Retinal pigment epithelial cell (primary cell): ENCODE measurements at places on chromosomes 3 and 15.
A peak's percentile ranks its signal among the peaks of the same experiment; 100 is the strongest.

- DNase-seq, result no peak
Observed at GRCh38 chr3:76669322-76669721, 370.6 kb upstream of the ROBO2 start.

- DNase-seq, result no peak
Observed at GRCh38 chr3:58375254-58375653, 42.6 kb downstream of the PXK start.

GRCh38 chr3:26631390-26631738 is 8.8 kb downstream of the LRRC3B start:
- DNase-seq, result no peak

DNA sequence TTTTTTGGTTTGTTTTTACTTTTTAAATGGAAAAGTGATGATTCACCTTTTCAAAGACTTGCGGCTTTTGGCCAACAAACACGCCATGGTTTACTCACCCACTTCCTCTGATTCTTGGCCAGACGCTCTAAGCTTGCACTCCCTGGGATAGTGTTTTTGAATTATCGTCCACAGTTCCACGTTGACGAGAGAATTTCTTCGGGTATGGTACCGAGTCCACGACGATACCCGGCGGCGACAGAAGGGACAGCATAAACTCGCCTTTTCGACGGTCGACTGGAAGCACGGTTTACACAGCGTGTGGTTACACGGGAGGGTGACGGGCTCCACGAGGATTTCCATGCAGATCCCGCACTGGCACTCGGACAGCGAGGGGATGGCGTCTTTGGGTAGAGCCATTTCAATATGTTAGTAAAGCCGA is 783 bp downstream of the RNF168 start:
- peak; percentile 43 for DNase-seq

DNA sequence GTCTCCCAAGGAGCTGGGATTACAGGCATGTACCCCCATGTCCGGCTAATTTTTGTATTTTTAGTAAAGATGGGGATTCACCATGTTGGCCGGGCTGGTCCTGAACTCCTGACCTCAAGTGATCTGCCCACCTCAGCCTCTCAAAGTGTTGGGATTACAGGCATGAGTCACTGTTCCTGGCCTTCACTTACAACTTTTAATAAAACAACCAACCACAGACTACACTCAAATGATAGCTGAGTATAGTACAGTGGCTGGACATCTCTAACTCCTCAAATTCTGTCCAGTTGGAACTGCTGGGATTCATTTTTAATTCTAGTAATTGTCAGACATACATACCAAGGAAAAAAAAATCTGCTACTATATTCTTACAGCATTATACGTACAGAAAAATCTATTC is 71.0 kb downstream of the PBRM1 start:
- DNase-seq, result no peak

- no peak for DNase-seq
Observed at GRCh38 chr3:173770796-173771573, 373.4 kb downstream of the NLGN1 start.

GRCh38 chr3:67540198-67540894 is 114.1 kb downstream of the SUCLG2 start:
- no peak for DNase-seq

DNA sequence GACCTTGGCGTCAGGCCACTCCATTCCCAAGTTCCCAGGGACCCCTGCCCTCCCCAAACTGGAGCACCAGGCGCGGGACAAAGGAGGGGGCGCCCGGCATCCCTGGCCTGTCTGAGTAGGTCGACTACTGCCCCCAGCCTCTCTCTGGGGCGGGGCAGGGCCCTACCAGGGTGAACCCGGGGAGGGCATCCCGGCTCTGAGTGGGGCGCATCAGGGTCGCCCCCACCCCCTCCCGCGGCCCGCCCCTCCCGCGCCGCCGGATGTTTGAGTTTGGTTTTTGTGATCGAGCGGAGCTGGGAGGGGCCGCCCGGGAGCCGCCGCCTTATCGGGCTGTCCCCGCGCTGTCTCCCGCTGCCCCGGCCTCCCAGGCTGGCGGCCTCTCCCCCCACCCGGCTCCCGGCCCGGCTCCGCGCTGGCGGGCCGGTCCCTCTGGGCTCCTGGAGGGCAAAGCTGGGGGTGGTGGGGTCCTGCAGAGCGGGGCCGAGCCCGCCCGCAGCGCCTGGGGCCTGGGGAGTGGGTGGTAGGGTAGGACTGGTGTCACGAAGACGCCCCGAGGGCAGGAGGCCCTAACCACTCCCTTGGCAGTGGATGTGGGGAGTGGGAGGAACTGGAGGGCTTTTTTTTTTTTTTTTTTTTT is 47.2 kb upstream of the SMAD6 start:
- DNase-seq, result no peak

DNA sequence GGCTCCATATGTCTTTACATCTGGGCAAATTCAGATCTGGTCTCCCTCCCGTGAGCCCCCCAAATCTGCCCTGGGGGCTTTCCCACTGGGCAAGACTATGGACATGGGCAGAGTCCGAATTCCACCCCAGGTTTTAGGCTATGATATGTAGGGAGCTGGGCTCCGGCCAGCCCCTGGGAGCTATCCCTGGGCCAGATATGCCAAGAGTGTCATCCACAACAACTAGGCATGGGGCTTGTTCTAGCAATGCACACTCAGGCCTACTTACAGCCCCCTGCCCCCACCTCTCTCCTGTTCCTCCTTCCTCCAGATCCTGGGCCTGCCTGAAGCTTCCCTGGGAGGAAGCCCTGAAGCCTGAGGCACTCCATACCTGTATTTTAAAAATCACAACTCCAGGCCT is 622 bp downstream of the XIRP1 start:
- DNase-seq, result no peak

GRCh38 chr3:54188176-54188791 is 65.9 kb downstream of the CACNA2D3 start:
- DNase-seq, result peak; percentile 14

DNA sequence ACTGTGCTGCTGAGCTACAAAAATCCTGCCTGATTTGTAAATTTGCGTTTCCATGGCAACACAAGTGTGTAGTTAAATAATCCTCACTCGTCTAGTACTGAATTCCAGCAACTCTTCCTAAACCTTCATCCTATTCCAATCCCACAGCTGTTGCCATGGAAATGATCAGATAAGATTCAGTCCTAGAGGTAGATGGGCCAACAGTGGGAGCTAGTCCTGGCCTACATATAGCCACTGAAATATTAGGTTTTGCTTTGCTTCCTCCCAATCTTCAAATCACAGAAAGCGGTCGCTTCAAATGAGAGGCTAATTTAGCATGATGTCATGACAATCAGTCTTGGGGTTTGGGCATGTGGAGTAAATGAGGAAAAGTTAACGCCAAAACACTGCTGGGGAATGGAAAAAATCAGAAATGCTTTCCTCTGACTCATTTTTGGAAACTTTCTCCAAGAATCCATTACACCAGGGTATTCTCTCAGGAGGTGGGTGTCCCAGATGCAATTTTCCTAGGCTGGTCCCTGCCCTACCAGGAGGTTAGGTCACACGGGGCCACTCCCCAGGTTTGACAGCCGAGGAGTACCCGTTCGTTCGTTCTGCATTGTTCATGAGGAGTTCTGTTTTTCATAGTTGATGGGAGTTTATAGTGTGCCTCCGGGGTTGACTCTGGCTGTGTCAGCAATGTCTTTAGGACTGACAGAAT is 159.2 kb upstream of the SLCO3A1 start:
- DNase-seq, result peak; percentile 84

GRCh38 chr3:40605960-40606359 is 81.2 kb downstream of the ZNF621 start:
- DNase-seq, result no peak

DNA sequence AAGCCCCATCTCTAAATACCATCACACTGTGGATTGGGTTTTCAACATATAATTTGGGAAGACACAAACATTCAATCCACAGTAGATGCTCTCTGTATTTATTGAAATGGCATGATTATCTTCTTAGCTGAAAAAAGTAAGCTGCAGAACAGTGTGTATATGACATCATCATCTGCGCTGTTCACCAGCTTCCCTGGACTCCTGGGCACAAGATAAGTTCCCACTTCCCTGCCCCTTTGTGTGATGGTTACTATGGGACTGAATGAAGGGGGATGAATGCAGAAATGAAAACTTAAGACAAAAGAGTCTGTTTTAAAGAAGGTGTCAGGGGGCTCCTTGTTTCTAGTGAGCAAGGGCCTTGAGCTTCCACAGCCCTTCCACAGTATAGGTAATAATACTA is 20.0 kb upstream of the GPD1L start:
- DNase-seq, result no peak

DNA sequence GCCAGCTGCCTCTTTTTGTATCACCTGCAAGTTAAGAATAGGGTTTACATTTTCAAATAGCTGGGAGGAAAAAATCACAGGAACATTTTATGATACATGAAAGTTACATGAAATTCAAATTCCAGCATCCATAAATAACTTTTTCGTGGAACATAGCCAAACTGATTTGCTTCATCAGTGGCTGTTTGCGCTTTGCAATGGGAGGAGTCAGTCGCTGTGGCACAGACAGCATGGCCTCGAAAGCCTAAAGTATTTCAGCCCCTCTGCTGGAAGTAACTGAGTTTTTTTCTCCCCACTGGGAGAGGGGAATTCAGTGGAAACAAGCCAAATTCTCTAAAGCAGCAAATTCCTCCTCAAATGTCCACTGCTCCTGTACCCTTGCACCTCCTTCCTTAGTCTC is 271.9 kb downstream of the SUCLG2 start:
- DNase-seq, result no peak

GRCh38 chr3:69011096-69011730 is 2.3 kb downstream of the EOGT start:
- no peak for DNase-seq

GRCh38 chr15:80999623-81000036 is 1.1 kb upstream of the TLNRD1 start:
- DNase-seq, result no peak

GRCh38 chr15:68993276-68993675 is 21.2 kb upstream of the NOX5 start:
- DNase-seq, result no peak

DNA sequence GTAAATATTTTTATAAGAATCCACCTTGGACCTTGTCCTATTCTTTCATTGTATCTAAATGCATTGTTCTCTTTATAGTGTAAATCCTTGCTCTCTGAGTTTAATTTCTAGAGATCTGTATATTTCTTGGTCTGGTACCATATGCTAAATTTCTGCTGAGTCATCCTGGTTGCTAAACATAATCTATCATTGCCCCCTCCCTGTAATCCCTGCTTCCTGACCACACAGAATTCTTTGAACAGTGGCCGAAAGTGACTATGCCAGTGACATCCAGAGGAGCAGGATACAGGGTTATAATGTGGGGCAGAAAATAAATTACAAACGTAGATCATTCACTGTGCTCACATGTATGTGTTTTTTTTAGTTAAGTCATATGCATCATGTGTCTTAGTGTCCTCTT is 143.1 kb downstream of the DIPK2A start:
- no peak for DNase-seq

DNA sequence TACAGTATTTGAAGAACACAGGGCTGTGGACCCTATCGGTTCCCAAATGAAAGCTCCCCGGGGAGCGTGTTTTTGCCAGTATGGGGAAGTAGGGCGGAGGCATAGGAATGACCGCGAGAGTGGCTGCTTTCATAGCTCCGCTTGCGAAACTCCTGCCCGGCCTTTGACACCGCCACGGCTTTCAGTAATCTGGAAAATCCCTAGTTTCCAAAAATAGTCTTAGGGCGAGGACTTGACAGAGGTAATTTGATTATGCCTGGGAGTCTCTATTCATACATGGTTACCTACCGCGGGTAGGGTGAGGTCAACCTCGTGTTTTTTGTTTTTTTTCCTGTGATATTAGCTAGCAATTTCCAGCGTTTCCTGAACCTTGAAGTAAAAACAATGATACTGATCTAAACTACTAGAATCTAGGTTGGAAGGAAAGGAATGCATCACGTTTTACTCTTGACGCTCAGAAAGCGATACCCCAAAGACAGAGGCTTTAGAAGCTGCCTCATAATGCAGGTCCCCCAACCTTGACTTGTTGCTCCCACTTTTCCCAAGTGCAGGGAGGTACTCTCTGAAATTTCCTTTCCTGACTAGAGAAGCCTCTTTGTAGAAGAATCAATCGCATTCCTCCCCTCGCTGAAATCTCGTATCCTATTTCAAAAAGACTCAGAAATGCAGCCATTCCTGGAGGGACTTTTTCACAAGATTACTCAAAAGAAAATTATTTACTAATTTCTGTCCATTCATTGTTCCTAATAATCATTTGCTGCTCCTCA is 894 bp upstream of the CCNL1 start:
- peak; percentile 84 for DNase-seq

DNA sequence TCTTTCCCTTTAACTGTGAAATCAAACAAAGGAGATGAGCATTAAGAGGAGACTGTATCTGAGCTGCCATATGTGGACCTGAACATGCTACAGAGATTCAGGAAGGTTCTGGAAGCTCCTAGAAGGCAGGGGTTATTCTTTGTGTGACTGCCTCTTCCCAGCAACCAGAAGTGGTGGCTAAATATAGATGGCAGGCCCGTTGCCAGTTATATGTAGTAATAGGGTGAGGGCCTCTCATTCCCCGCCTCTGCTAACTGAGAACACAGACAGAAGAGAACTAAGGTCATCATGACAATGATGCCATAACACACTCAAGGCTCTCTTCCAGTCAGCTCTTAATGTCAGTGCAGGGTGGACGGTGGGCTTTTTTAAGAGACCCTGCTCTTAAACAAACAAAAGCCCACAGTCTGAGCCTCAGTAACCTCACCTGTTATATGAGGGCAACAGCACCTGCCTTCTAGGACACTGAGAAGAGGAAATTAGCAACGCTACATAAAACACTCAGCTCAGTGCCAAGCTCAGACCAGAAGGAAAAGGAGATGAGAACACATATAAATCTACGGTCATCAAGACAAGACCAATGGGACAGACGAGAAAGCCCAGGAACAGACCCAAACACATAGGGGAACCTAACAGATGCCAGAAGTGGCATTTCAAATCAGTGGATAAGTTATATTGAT is 22.3 kb downstream of the CFAP92 start:
- no peak for DNase-seq

GRCh38 chr15:94844538-94845389 is 613.4 kb downstream of the MCTP2 start:
- peak; percentile 30 for DNase-seq

DNA sequence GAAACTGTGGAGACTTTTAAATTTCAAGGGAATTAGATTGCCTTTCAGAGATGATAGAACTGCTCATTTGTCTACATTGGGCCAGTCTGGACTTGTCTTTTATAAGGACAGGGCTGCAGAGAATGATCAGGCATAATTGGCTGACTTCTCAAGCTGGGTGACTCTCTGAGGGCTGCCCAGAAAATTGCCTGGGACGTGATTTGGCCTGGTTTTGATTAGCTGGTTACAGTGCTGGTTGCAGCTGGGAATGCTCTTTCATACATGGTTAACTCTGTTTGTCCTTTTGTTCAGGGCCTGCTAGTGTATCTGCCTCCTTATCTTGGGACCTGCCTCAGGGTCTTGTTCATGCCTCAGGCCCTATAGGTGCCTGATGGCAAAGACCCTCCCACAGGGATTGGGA is 245.6 kb downstream of the CLSTN2 start:
- no peak for DNase-seq

DNA sequence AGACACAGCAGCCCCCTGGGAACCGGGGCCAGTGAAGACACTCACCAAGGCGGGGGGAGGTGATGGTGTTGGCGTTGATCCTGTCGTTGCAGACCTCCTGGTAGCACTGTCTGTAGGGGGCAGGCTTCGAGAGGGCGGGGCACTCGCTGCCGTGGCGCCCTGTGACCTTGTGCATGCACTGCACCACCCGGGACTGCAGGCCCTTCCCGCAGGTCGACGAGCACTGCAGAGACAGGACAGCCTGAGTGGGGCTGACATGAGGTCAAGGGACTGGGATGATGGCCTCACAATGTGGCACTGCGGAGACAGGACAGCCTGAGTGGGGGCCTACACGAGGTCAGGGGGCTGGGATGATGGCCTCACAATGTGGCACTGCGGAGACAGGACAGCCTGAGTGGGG is 242.8 kb upstream of the LYSMD4 start:
- no peak for DNase-seq

- DNase-seq, result peak; percentile 88
Observed at GRCh38 chr15:45198337-45199135, 10.8 kb upstream of the SHF start.
